ENCODE measurements at places on chromosomes 5 and 9.

DNA sequence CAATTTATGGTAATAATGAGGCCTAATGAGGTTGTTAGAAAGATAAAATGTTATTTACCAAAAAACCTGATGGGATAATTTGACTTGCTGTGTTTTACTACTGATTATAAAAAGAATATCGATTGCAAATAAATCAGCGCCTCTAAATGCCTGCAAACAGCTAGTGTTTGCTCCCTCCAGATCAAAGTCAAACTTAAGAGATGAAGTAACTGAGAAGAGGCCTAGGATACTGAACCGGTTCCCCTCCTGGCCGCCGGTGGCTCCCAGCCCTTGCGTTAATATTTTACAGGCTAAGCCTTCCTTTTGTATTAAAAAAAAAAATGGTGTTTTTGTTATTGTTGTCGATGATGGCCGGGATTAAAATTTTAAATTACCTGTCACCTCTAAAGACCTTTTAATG lies 2.6 kb downstream of the IRX1 start:
- no peak for DNase-seq

DNA sequence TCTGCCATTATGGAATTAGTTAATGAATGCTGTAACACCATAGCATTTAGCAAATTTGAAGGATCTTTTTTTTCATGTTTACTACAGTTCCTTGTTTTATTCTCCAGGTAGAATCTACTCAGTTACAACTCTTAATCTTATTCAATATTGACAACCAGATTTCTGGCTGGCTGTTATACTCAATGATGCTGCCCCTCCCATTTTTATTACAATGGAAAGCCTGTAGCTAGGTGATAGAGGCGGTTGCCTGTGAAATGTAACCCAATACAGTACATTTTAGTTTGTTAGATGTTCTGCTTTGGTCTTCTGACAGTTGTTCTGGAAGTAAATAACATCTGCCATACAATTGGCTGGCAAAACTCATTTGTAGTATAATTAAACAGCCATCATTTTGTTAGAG lies 294.2 kb downstream of the DMRTA1 start:
- no peak for DNase-seq

- DNase-seq, result no peak
Measured at GRCh38 chr5:36881807-36882206, 5.2 kb downstream of the NIPBL start.

DNA sequence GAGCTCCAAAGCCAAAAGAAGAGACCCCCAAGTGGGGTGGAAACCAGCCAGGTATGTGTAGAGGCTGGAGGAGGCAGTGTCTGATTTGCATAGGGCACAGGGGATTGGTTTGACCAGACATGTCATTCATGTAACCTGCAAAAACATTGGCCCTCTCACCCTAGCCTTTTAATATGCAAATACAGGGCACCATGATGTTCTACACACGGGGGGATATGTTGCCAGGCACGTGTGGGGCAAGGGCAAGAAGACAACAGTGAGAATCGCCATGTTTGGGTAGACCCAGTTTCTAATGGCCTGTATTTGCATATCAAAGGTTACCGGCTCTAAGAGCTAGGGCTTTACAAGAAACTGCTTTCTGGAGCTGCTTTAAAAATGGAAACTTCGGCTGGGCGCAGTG lies 208.9 kb downstream of the GOLPH3 start:
- no peak for DNase-seq

DNA sequence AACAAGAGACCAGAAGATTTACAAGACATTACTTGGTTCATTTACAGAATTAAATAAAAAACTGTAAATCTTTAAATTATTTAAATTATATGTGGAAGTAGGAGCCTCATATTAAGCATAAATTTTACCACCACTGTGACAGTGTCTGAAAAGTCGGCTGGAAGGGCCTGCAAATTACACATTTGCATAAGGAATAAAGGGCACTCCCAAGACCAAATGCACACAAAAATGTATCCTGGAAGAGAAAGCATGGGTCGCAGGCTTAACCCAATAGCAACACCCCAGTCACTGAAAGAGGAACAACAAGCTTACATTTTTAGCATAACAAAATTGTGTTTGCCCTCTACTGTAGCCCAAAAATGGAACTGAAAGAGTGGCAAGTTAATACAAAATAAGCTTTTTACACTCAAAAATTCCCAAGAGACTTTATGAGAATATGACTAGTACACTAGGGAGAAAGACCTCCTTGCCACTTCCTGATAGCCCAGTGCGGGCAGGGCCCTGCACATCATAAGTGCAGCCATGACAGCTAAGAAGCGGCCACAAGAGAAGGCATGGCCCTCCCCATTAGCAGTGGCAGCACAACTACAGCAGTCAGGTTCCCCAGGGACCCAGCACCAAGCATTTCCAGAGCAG lies 482.0 kb downstream of the DTWD2 start:
- no peak for DNase-seq

- DNase-seq, result no peak
Measured at GRCh38 chr5:38663249-38663648, 106.8 kb upstream of the LIFR start.

- no peak for DNase-seq
Measured at GRCh38 chr9:111298731-111299598, 31.1 kb downstream of the OR2K2 start.

DNA sequence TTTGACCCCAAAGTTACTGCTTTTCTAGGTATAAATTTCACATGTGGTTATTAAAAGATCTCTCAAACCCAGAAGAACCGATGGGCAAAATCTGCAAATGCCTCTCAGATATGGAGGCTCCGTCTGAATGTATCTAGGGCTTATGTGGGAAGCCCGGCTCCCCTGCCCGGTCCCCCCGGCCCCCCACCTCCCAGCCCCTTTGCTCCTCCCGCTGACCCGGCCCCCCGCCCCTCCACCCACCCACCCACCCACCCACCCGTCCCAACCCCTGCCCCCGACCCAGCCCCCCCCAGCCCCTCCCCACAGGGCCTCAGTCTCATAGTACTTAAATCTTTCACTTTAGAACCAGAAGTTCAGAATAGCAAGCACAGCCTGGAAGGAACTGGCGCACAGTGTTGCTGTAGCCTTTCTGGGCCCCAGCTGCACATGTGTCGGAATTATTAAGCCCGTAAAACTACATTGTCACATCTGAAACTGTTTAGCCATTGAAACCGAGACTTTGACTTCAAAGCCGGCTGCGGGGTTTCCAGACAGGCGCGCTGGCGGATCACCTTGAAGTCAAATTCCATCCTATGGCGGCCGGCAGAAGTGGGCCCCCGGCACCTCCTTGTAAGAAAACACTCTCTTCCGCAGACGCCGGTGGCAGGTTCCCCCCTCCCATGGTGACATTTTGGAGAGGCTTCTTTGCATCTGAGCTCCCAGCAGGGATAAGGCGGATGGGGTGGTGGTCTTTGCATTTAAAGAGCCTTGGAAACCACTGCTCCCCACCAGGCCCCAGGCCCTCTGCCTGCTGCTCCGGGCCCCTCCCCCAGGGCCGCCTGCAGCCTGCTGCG lies 12.8 kb downstream of the NKD2 start:
- DNase-seq, result no peak

GRCh38 chr5:98749046-98749445 lies 24.4 kb upstream of the RGMB start:
- DNase-seq, result no peak

DNA sequence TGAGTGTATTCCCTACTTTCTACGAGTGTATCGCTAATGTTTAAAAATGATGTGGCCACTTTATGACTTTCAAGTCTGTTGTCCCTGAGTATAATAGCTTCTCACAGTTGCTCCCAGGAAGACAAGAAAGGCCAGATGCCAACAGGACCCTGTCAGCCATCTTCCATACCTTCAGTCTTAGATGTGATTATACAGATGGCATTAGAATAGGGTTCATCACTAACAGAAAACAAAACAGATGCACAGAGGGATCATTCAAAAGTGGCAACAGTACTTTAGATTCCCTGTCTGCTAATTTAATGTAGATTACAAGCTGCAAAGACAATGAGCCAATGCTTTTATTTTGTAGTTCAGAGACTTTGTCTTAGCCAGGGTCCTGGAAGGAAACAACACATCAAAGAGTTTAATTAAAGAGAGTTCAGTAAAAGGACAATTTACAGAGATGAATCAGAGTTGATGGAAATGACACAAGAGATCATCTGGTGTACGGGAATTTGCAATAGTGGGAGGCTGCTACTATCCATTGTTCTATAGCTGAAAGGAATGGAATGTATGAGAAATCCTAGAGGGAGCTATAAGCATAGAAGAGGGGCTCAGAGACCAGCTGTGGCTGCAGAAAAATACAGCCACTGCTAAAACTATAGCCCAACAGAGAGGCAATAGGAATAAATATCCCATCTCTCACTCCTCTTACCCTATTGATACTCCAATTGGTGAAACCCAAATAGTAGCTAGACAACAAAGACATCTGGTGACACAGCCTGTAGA lies 393.7 kb upstream of the SMC2 start:
- no peak for DNase-seq

All from stimulated activated CD4-positive, alpha-beta T cell treated with anti-CD3 and anti-CD28 coated beads, Interleukin-15, amount 100 ng/mL, for 1 hour (primary cell).